Caki2 (cell line): ENCODE measurements at places on chromosomes 12 and 14. TPM values are rescaled to one million over a fixed set of nuclear protein-coding genes. Genes with fewer than 3 reads are reported as not detected.

DNA sequence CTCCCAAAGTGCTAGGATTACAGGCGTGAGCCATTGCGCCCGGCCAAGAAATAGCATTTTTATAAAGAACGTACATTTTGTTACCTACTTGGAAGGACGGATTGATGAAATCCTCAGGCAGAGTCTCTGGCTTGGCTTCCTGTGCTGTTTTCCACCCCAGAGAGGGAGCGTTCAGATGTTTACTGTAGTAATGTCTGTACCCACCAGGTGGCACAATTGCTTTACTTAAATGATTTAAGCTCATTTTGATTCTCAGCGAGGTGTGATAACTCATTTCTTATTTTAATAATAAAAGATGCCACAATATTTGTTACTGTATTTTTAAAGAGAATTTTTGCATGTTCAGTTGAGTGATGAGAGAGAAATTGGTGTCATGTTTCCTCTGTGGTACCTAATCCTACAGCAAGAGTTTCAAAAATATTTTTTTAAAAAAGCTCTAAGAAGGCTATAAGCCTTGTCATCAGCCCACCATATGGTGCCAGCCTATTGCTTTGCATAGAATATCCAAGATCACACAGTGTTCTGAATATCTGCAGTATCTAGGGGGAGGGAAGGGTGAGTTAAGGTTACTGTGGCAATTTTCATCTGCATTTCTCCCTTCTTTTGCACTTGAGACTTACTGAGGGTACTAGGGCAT is 82.6 kb upstream of the TRAF3 start:
- peak; percentile 43 for DNase-seq

GRCh38 chr14:100901391-100902183 is 1.9 kb downstream of the RTL1 start:
- no peak for DNase-seq

GRCh38 chr12:111192647-111193046 is 176.2 kb downstream of the PHETA1 start:
- no peak for DNase-seq

- DNase-seq, result no peak
These were observed 2.4 kb upstream of the KRT84 start for GRCh38 chr12:52387859-52388258.

Gene SLC6A13
- total RNA-seq, result not detected in 2 replicates

- DNase-seq, result no peak
These were observed 7.9 kb upstream of the KLRB1 start for GRCh38 chr12:9615420-9616136.

Gene KRT75
- total RNA-seq, result not detected in 2 replicates

Gene JPH4
- not detected in 2 replicates for total RNA-seq

DNA sequence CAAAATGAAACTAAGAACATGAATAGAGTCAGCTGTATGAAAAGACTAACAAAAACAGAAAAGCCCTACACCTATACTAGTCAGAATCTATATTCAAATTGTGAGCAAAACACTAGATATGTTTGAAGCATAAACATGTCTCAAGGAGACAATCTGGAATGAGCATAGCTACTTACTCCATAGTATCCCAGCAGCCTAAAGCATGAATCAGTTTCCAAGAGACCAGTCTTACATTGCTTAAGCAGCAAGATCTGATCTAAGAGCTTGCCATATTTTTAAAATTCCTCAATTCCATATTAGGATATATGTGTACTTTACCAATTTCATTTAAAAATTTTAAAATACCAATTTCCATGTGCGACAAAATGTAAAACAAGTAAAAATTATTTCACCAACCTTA is 7.7 kb downstream of the CAPS2 start:
- DNase-seq, result no peak

DNA sequence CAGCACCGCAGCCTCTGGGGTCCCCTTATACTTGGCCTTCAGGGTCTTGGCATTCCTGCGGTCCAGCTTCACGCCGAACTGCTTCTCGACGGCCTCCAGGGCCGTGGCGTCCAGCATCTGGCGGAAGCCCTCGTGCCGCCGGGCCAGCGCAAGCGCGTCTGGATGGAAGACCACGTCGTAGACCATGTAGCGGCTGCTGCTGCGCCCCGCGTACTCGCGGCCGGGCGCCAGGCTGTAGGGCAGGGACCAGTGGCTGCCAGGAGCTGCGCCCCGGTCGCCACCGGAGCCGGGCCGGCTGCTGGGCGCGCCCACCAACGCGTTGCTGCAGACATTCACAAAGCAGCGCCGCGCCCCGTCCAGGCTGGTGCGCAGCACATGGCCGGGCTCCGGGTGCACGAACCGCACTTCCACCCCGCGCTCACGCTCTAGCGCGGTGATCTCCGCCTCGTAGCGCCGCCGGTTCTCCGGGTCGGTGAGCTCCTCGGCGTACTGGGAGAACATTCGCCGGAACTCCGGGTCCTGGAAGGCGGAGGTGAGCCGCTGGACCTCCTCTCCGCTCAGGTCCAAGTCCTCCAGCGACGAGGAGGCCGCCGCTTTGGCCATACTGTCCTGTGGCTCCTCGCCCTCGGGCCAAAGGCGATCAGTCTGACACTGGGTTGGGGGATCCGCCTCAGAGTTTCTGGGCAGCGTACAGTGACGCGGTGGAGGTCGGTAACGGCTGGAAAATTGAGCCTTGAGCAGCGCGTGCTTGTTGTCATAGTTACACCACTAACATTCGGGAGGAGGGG is at the start of gene DNAAF2:
DNAAF2 (minus strand) TSS at position 698 of the 788 bp plus-strand sequence; CDS start at position 603, 95 bp downstream.
- peak; percentile 86 for DNase-seq

GRCh38 chr12:120156315-120157259 is 37.9 kb downstream of the GCN1 start:
- DNase-seq, result no peak

DNA sequence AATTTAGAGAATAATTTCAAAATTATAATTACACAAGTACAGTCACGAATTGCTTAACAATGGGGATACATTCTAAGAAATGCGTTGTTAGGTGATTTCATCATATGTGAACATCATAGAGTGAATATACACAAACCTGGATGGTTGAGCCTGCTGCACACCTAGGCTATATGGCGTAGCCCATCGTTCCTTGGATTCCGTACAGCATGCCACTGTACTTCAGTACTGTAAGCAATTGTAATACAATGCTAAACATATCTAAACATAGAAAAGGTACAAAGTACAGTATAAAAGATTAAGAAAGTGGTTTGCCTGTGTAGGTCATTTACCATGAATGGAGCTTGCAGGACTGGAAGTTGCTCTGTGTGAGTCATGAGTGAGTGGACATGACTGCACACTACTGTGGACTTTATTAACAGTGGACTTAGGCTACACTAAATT is 286.2 kb downstream of the CACNA1C start:
- peak; percentile 56 for DNase-seq

Gene SLC10A1
- not detected in 2 replicates for total RNA-seq

DNA sequence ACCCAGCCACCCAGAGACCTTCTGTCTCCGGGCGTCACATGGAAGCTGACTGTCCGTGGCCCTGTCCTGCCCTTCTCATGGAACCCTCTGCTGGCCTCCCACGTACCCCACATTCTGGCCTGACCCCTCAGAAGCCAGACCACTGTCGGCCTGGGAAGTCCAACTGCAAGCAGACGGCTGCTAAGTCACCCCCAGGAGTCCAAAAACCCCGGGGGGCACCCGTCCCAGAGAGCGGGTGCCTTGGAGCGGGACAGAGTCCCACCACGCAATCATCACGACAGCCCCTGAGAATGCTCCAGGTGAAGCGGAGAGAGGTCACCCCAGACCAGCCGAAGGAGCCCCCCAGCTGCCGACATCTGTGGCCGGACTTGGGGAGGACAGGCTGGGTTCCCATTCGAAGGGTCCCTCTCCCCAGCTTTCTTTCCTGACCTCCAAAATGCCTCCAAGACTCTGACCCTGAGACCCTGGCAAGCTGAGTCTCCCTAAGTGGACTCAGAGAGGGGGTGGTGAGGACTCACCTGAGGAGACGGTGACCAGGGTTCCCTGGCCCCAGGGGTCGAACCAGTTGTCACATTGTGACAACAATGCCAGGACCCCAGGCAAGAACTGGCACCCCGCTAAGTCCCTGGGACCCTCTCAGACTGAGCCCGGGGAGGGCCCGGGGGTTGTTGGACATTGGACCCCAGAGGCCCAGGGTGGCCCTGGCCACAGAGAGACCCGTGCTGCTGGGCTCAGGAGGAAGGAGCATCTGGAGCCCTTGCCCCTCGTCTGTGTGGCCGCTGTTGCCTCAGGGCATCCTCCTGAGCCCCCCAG is 337.1 kb downstream of the TMEM121 start:
- DNase-seq, result no peak

GRCh38 chr12:132094269-132094891 is 49.7 kb downstream of the DDX51 start:
- no peak for DNase-seq

- DNase-seq, result no peak
These were observed 236.9 kb upstream of the SFSWAP start for GRCh38 chr12:131473741-131474709.

Gene CDCA3
- total RNA-seq, result 136 and 216 TPM in 2 replicates

- no peak for DNase-seq
These were observed 1226.8 kb upstream of the FLRT2 start for GRCh38 chr14:84303140-84303539.

GRCh38 chr14:100098171-100098570 is 32.9 kb downstream of the EVL start:
- no peak for DNase-seq

Gene GALNT8
- not detected in 2 replicates for total RNA-seq

DNA sequence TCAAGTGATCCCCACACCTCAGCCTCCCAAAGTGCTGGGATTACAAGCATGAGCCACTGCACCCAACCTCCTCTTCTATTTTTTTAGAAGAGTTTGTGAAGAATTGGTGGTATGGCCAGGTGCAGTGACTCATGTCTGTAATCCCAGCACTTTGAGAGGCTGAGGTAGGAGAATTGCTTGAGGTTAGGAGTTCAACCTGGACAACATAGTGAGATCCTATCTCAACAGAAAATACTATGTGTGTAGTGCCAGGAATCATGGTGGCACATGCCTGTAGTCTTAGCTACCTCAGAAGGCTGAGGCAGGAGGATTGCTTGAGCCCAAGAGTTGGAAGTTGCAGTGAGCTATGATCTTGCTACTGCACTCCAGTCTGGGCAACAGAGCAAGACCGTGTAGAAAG is 5.5 kb upstream of the ATF7 start:
- no peak for DNase-seq

Gene CMKLR1
- not detected in 2 replicates for total RNA-seq

DNA sequence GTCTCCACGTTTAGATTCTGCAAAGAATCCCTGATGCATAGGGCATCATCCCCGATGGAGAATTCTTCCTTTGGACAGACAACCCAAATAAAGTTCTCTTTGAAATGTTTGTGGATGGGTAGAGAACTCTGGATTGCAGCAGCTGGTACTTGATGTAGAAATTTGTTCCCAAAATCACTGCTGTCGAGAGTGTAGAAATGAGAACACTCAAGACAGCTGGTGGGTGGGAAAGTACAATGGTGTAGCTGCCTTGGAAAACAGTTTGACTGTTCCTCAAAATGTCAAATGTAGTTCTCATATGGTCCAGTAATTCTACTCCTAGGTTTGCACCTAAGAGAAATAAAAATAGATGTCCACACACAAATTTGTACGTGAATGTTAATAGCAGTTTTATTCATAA is 671.5 kb upstream of the TMEM132C start:
- DNase-seq, result no peak

GRCh38 chr12:132998741-132999140 is 12.6 kb downstream of the ZNF26 start:
- peak; percentile 7 for DNase-seq

DNA sequence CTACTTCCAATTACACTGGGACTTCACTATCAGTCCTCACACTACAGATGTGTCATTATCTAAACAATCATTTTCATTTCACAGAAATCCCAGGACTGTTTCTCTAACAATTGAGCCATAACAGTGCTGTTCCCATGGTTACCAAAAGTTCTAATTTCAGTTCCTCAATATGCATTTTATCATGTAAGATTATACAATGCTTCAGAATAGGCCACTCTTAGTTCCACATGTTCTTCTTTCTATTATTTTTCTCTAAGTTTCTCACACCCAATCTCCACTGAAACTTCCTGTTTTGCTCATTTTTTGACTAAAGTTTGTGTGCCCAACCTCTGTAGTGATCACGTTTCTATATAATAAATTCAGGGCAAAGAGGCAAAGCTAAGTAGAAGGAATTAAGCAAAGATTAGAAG is 185.8 kb downstream of the DUSP6 start:
- peak; percentile 6 for DNase-seq
